Esophagus muscularis mucosa (tissue), 4 donors: ENCODE measurements at places on chromosomes 3 and 15. TPM values are rescaled to one million over a fixed set of nuclear protein-coding genes. Genes with fewer than 3 reads are reported as not detected.

DNA sequence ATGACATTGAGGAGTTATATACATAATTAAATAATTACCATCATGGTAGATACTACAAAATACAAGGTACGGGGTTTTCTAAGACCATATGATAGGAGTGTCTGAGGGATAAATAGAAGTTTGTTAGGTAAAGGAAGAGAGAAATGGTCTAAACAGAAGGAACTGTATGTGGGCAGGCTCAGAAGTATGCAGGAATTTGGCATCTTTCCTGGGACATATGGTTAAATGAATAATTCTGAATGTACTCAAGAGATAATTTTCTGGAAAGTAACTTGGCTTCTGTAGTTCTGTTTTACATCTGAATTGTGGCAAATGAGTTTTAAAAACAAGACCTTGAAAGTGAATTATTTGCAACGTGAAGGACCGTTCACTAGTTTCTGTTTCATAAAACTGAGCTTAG, 17.5 kb downstream of the LMCD1 start:
- no peak overlapping the region for H3K4me3 ChIP-seq
- H3K27me3 ChIP-seq, result no peaks in the 10 kb centered on the region
- peaks cover 20% of the 10 kb centered on the region for H3K36me3 ChIP-seq
- no peaks in the 10 kb centered on the region for H3K4me1 ChIP-seq

GRCh38 chr15:25812073-25812472, 51.1 kb downstream of the ATP10A start:
- no peaks in the 10 kb centered on the region for H3K36me3 ChIP-seq
- H3K27ac ChIP-seq, result no peak overlapping the region
- H3K4me1 ChIP-seq, result no peaks in the 10 kb centered on the region

DNA sequence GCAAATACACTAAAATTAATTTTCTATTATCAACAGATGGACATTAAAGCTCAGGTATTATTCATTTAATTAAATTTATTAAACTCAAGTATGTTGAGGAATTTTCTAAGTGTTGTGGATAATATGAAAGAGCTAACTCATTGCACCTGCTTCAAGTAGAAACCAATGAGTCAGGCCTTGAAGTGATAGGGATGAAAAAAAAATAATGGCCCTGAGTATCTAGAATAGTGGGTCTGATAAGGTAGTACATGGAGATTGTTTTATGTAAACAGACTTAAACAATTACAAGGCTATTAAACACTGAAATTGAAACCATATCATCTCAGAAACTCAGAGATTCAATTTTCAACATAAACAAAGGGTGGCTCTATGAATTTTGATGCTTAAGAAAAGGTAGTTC, 857.1 kb upstream of the GBE1 start:
- H3K27ac ChIP-seq, result no peak overlapping the region
- H3K36me3 ChIP-seq, result no peaks in the 10 kb centered on the region
- no peaks in the 10 kb centered on the region for H3K4me1 ChIP-seq
- DNase-seq, result no peak
- H3K4me3 ChIP-seq, result no peak overlapping the region
- no peaks in the 10 kb centered on the region for H3K27me3 ChIP-seq

The TBC1D2B gene
- total RNA-seq, result 31.8 TPM

The GCNT3 gene
- total RNA-seq, result 0.69 TPM

GRCh38 chr3:116050311-116050915, 394.9 kb downstream of the LSAMP start:
- no peak for DNase-seq
- H3K36me3 ChIP-seq, result no peaks in the 10 kb centered on the region
- H3K27ac ChIP-seq, result no peak overlapping the region
- no peak overlapping the region for H3K4me3 ChIP-seq
- no peaks in the 10 kb centered on the region for H3K27me3 ChIP-seq

DNA sequence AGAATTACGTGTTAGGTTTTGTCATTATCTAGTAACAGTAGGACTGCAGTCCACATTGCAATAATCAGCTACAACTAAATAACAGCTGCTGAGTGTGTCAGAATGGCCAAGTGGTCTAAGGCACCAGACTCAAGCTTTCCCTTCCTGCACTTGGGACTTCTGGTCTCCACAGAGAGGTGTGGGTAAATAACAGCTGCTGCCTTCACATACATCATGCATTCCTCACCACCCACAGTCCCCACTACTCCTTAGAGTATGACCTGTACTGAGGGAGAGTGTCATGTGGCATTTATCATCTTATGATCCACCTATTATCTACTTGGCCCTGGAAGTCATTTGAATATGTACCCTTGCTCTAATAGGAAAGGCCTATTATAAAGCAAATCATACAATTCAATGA, 22.2 kb upstream of the ZMAT3 start:
- no peak overlapping the region for H3K4me3 ChIP-seq
- no peaks in the 10 kb centered on the region for H3K36me3 ChIP-seq

The IFT57 gene
- total RNA-seq, result 52.3 TPM

- no peaks in the 10 kb centered on the region for H3K4me1 ChIP-seq
- no peak overlapping the region for H3K4me3 ChIP-seq
- H3K27ac ChIP-seq, result no peak overlapping the region
- no peaks in the 10 kb centered on the region for H3K27me3 ChIP-seq
- no peak for DNase-seq
Measured at GRCh38 chr3:116929505-116930222, 220.1 kb downstream of the TUSC7 start.

The GAP43 gene
- 2.2 TPM for total RNA-seq

DNA sequence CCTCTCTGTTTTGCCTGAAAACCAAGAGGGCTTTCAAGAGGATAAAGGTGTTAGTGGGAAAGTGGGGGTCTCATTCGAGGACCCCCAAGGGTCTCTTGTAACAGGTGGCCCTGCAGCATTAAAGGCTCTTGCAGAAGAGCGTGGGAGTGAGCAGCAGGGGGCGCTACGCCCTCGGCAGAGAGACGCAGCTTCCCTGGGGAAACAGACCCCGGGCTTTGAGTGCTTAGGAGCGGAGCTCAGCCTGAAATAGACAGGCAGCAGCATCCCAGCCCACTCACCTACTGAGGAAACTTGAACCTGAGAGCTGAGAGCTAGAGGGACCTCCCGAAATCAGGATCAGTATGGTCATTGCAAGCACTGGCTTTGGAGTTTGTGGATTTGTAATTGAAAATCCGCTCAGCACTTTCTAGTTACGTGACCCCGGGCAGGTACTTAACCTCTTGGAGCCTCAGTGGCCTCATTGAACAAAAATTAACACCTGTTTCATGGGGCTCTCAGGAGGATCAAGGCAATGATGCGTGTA, 25.7 kb downstream of the RPLP1 start:
- no peaks in the 10 kb centered on the region for H3K27me3 ChIP-seq
- DNase-seq, result no peak
- no peaks in the 10 kb centered on the region for H3K4me1 ChIP-seq
- no peak overlapping the region for H3K4me3 ChIP-seq
- no peaks in the 10 kb centered on the region for H3K36me3 ChIP-seq

The ERICH6 gene
- not detected for total RNA-seq

DNA sequence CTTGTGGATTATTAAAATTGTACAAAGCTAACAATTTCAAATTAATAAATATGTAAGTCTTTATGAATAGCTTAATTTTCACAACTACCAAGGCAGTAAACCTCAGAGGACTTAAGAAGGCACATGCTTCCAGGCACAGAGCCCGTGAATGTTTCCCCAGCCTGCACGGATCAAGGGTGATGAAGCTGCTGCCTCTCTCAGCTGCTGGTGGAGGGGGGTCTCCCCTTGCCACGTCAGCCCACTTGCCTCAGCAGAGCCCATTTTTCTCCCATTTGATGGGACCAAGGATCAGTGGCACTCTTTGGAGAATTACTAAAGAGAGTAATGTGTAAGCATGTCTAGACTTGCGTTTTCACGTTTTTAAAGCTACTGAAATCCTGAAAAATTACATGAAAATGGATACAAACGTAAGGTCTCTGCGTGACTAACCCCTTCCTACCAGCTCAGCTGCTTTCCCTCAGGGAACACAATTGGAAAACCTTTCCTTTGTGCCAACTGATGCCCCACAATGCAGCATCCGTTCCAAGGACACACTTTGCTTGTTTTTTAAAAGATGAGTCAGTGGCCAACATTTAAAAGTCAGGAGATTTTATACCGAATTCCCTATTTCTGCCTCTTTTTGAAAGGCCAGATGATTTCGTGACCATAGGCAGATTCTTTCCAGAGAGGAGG, 494.1 kb downstream of the GABRG3 start:
- no peak overlapping the region for H3K4me3 ChIP-seq
- H3K4me1 ChIP-seq, result no peaks in the 10 kb centered on the region
- no peaks in the 10 kb centered on the region for H3K36me3 ChIP-seq
- H3K27ac ChIP-seq, result no peak overlapping the region

The SEMA6D gene
- total RNA-seq, result 3.8 TPM
